KBM-7 (cell line): ENCODE measurements at places on chromosomes 2 and 18.
A peak's percentile ranks its signal among the peaks of the same experiment; 100 is the strongest.

- peak; percentile 50 for DNase-seq
Measured at GRCh38 chr2:68412127-68412819, 47.2 kb downstream of the PLEK start.

DNA sequence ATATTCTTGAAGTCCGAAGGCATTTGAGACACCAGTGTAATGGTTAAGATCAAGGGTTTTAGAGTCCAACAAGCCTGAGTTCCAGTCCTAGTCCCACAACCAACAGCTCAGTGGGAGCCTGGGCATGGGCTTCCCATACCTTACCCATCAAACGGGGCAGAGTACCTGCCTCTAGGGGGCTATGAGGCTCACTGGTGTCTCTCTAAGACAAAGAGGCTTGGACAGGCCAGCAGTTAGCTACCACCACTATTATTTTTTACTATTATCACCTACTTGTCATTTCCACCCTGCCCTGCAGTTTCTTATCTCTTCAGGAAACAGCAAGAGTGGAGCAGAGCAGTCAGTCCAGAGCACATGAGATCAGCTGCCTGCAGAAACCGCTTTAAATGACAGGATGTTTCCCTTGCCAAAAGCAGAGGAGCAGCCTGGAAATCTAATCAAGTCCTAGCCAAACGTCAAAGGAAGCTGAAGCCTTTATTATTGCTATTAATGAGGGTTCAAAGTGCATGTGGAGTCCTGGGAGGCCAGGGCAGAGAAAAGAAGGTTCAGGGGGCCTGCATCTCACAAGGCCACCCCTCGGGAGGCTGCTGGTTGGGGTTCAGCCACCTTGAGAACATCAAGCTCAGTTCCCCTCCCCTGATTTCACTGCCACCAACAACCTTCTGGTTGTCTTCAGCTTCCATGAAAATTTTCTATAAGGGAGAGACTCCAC, 66.6 kb downstream of the STPG4 start:
- no peak for DNase-seq

DNA sequence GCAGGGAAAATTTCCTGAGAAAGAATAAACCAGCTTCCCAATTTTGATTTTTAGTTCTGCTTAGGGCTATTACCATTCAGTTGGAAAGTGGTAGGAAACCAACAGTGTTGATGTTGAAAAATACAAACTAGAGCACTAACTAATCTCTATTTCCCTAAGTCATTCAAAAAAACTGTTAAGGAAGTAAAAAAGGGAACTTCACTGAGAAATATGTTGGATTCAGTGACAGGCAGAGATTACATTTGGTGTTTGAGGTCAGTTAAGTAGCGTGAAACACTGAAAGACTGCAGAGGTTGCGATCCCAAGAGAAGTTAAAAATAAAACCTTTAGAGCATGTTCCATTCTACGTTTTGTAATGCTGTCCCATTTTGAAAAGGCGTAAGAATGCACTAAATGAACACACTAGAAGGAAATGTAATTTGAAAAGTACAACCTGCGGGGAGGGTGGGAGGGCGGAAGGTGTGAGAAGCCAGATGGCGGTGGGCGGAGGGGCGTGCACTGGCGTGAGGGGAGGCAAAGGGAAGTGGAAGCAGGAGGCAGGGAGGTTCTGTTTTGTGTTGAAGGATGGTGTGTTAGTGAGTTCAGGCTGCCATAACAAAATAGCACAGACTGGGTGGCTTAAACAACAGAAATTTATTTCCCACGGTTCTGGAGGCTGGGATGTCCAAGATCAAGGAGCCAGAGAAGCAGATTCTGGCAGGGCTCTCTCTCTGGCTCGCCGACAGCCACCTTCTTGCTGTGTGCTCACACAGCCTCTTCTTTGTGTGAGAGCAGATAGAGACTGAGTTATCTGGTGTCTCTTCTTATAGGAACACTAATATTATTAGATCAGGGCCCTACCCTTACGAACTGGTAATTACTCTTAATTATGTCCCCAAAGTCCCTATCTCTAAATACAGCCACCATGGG, 94.3 kb upstream of the KCTD1 start:
- peak; percentile 73 for DNase-seq

DNA sequence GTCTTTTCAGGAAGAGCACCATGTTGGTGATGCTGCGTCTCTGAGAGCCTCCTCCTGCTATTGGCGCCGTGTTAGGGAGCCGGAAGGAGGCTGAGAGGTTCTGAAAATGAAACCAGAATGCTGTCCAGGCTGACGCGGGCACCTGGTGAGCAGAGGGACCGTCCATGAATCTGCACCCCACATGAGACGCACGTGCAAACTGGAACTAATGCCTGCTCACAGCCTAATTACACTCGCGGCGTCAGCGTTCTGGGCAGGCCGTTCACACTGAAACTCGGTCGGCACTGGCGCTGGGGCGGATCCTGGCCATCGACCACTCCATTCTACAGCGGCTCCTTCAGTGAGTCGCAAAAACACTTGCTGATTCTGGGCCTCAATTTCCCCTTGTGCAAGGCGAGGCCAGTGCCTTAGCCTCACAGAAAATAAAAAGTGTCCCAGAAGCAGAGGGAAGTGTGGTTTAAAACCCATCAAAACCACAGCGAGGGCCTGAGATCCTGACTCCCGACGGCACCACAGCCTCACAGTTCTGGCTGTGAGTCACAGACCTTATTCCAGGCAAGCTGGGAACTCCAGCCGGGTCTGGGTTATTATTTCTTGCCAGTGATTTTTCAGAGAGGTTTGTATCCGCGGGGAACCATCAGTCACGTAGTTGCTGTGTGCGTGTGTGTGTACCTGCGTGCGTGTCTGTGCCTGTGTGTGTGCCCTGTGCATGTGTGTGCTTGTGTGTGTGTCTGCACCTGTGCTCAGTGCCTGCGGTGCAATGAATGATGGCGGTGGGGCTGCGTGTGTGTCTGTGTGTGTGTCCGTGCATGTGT, 49.1 kb upstream of the CTDP1 start:
- no peak for DNase-seq

DNA sequence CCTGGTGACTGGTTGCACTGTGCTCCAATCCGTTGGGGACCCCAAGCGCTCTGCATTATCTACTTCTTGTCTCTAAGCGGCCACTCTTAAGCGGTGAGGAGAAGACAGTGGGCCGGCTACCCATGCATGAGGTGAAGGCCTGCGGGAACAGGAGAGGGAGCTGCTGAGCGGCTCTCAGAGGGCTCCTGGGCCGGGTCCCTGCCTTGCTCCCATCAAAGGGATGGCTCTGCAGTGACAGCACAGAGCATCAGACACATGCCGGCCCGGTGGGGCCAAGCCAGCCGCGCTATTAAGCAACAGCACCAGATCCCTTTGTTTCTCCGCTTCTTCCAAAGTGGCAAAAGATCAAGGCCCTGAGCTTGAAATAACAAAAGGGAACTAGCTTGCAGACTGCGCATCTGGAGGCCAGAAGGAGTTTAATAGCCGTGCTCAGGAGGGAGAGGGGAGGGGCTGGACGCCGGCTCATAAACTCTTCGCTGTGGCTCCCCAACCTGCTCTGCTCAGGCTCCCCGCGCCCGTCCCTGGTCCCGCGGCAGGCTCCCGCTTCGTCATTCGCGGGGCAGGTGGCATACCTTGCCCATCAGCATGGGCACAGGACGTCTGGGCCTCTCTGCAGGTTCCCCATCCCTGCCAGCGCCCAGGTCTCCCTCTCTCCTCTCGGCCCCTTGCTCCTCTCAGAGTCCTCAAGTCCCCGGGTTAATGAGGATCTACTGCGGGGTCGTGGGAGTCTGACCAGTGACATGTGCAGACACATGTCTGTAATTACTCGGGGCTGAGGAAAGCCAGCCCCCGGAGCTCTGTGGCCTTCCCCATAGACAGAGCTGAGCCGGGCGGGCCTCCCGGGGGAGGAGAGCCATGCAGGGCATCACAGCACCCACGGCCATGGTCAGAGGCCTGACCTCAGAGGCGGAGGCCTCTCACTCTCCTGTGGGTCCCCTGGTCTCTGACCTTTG, 96.7 kb downstream of the ASB1 start:
- no peak for DNase-seq

GRCh38 chr2:108640731-108641130, 78.6 kb upstream of the RANBP2 start:
- no peak for DNase-seq

DNA sequence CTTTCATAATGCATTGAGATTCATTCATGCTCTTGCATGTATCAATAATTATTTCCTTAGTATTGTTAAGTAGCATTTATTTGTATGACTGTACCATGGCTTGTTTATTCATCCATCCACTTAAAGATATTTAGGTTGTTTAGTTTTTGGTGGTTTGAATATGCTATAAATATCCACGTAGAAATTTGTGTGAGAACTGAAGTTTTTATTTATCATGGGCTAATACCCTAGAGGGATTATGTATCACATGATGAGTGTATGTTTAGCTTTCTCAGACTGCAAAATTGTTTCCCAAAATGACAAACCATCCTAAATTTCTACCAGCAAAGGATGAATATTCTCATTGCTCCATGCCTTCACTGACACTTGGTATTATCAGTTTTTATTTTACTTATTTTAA, 55.2 kb downstream of the CSRNP3 start:
- DNase-seq, result no peak

- no peak for DNase-seq
Measured at GRCh38 chr2:2536416-2537056, 205.5 kb upstream of the MYT1L start.

DNA sequence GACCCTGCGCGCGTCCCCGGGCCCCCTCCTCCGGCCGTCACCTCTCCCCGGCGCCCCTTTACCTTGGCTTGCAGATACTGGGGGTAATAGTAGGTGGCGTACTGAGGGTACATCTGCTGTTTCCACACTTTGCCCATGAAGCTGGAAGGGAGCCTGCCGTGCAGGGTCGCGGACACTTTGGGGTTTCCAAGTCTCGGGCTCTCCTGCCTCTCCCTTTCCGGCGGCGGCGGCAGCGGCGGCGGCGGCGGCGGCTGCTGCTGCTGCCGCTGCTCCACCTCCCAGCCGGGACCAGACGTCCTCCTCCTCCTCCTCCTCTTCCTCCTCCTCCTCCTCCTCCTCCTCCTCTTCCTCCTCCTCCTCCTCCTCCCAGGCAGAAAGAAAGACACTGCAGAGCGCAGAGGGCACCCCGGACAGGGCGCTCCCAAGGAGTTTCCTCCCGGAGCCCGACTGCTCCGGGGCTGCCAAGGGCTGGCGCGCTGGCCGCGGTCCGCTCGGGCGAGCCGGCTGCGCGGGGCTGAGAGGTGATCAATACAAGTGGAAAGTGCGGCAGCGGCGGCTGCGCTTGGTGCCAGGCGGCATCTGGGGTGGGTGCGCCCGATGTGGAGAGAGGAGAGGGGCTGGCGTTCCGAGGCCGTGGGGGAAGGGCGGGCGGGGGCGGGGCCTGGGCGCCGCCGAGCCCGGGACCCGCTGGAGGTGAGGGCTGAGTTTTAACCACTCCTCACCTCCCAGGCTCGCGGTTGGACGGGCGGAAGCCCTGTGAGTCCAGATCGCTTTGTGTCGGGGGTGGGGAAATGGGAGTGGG, at the start of gene RBMS1:
Gene RBMS1 (minus strand): TSS at position 581 of the 802 bp plus-strand sequence. CDS start 444 bp downstream, at position 137.
- peak; percentile 27 for DNase-seq

DNA sequence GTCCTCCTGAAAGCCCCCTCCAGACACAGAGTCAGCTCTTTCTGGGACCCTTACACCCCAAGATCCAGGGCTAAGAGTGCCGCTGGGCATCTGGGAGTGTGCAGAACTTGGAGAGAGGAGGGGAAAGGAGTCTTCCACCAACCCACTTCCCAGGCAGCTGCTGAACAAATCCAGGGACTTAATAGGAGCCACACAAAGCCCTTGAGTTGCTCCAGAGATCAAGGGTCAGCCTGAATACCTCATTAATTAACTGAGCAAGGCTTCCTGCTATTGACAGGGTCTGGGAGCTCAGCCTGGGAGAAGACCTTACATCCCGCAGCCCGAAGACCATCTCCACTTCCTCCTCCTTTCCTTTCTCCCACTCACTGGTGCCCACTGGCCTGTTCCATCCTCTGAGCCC, 108.3 kb downstream of the CELF4 start:
- no peak for DNase-seq

GRCh38 chr2:85578243-85579180, 1.1 kb downstream of the VAMP8 start:
- DNase-seq, result peak; percentile 85

GRCh38 chr18:46402396-46402795, 254.6 kb downstream of the LOXHD1 start:
- DNase-seq, result no peak

DNA sequence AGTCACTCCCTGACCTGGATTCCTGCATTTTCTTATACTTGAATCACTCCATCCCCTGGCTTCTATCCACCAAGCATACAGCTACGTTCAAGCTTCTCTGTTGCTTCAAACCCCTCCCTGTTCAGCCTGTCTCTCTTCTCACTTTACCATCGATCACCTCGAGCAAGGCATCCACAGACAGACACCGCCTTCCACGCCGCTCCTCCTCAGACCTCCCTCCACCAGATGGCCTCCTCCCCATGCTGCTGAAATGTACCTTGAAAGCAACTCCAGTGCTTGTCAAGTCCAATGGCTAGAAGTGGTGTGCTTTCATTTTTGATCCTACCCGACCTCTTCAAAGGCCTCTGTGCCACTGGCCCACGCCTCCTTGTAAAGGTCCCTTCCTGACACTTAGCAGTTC, 131.3 kb upstream of the ACAA2 start:
- no peak for DNase-seq

DNA sequence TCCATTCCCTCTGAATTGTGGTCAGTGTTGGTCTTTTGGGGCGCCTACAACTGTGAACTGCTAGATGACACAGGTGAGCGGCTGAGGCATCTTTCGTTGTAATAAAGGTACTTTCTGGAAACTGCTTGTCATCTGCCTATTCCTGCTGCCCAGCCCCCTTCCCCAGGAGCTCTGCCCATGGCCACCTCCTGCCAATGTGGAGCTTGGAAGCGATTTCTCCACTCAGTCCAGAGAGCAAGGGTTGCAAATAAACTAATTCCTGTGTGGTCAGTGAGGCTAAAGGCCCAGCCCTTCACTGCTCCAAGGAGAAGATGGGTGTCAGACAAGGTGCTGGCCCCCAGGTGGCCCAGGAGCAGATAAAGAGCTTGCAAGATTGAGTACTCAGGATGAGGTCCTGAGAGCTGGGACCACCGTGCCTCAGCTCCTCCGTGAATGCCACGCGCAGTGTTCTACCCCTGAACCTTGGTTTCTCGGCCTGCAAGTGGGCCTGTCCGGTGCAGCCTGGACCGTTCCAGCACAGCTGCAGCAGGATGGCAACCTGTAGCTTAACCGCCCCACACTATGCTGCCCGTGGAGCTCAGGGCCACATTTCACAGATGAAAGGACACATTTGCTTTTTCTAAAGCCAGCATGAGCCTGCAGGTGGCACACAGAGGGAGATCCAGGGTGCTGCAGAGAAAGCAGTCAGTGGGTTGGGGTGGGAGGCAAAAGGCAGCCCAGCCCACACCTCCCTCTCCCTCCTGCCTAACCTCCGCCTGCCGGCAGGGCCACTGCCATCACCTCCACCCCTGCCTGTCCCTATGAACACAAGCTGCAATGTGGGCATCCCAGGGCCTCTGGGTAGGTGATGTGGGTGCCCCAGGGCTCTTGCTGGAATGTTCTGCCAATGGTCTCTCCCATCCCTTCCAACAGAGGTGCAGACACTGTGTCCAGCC, 78.7 kb upstream of the OTOF start:
- no peak for DNase-seq

DNA sequence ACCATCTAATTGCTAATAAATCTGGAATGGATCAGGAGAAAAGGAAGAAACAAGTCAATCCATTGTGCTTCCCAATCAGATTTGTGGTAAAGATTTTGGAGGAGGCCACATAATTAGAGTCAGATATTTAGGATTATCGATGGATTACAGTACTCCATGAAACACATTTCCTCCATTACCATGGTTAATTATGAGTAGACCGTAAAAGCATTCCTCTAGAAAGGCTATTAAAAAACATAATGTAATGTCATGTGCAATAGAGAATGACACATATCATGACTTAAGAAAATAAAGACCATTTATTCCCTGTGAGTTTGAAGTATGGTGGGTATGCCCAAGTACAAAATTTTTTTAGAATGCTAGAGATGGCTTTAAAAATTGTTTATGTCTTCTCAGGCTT, 96.1 kb downstream of the ITGA4 start:
- no peak for DNase-seq
